ENCODE measurements at places on chromosomes 5 and 9. TPM values are rescaled to one million over a fixed set of nuclear protein-coding genes. Genes with fewer than 3 reads are reported as not detected.

The ADAMTS6 gene
- total RNA-seq, result 9.7 TPM

The C9orf50 gene
- total RNA-seq, result 0.22 TPM

The IL13 gene
- total RNA-seq, result not detected

The GFM2 gene
- total RNA-seq, result 34.2 TPM

The GABRA6 gene
- not detected for total RNA-seq

The HAVCR2 gene
- total RNA-seq, result 37.8 TPM

The HK3 gene
- total RNA-seq, result 369 TPM

The DROSHA gene
- 34.8 TPM for total RNA-seq

The LRRC19 gene
- not detected for total RNA-seq

- peak; percentile 64 for DNase-seq
Measured at GRCh38 chr9:137433916-137434431, 7.2 kb downstream of the ENTPD8 start.

- no peak for DNase-seq
Measured at GRCh38 chr9:134783699-134784039, 96.9 kb upstream of the FCN2 start.

DNA sequence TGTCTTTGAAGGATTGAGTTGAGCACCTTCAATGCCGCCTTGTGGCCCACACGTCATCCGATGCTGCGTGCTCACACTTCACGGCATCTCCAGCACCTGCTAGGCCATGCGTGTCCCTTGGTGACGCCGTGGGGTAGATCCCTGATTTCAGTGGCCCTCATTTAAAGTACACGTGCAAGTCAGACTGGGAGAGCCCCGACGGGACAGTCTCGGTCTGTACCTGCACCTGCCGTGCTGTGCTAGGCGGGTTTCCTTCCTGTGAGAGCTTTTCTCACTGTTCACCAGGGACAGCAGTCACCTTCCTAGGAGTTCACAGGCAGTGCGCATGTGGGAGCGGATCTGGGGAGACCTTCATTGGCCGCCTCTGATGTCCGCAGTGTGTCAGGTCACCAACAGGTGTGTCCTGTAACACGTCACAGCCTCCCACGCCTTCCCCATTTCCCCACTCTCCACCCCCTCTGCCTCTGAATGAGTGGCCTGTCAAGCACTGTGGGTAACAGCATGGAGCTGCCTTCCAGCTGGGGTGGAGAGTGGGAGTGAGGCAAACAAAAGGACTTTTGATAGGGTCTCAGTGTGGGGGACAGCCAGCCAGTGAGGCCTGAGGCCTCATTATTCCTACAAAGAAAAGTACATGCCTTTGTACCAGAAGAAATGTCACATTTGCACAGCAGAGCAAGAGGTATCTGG is 236.4 kb downstream of the FANCC start:
- DNase-seq, result peak; percentile 55

DNA sequence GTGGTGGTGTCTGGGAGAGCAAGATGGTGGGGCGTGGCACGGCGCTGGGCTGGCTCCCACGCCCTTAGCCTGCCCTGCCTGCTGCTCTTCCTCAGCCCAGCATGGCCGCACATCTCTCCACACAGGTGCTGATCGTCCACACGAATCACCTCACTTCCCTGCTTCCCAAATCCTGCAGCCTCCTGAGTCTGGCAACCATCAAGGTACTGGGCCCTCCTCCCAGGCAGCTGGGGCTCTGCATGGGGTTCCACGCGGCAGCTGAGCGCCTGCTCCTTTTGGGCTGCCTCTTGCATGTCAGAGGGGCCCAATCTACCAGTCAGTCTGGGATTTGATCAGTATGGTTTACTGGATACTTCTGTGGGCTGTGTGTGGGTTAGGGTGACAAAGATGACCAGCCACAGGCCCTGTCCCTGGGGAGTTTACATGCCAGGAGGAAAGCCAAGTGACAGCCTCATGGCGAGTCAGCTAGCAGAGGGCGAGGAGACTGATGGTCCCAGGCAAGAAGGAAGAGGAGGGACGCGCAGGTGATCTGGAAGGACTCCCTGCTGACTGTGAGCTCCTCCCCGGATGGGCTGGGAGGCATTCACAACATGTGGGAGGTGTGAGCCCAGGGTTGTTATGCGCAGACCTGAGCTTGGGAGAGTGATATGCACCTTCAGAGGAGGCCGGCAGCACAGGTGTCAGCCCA is 6.0 kb downstream of the LRSAM1 start:
- no peak for DNase-seq

- DNase-seq, result no peak
Measured at GRCh38 chr5:131974622-131974955, 29.1 kb upstream of the MEIKIN start.

GRCh38 chr9:134686896-134687295 is 45.3 kb downstream of the COL5A1 start:
- peak; percentile 46 for DNase-seq

DNA sequence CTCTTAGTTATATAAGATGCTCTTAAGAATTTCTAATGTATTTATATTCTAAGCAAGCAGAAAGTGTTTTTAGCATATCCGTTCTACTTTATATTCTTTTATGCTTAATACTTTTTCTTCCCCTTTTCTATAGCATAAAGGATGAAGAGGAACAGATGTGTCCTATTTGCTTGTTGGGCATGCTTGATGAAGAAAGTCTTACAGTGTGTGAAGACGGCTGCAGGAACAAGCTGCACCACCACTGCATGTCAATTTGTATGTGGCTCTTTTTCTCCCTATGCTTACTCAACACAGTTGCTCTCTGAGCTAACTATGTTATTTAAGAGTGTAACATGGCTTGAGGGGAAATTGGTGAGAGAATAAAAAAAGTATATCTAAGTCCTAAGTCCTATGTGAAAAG is 37.6 kb upstream of the SETD9 start:
- DNase-seq, result no peak

- DNase-seq, result no peak
Measured at GRCh38 chr5:6188344-6188743, 190.0 kb downstream of the MED10 start.

GRCh38 chr5:147188200-147189108 is 46.4 kb upstream of the STK32A start:
- no peak for DNase-seq

DNA sequence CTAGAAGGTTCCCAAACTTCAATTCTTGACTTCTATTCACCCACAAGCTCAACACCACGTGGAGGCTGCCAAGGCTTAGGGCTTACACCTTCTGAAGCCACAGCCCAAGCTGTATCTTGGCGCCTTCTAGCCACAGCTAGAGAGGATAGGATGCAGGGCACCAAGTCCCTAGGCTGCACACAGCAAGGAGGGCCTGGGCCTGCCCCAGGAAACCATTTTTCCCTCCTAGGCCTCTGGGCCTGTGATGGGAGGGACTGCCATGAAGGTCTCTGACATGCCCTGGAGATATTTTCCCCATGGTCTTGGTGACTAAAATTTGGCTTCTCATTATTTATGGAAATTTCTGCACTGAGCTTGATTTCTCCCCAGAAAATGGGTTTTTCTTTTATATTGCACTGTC is 112.5 kb downstream of the CPLANE1 start:
- DNase-seq, result no peak

GRCh38 chr5:87401626-87402025 is 11.1 kb downstream of the CCNH start:
- DNase-seq, result no peak

GRCh38 chr5:79552984-79553383 is 39.0 kb upstream of the HOMER1 start:
- no peak for DNase-seq

DNA sequence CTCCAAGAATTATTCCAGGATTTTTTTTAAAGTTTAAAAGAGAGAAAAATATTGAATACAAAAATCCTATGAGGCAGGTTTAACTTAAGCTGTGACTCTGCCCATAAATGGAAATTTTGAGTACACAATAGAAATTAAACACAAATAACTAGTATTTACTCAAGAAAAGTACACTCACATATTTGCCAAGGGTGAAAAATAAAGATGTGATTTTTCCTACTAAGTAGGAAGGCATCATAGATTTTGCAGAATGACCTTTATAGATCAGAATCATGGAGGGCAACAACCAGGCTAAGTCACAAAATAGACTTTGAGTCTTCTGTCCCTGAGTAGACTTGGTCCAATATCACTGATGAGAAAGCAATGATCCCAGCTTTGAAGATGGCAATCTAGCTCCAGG is 102.7 kb upstream of the SLC12A2 start:
- DNase-seq, result no peak

GRCh38 chr5:88830567-88830966 is 52.4 kb downstream of the MEF2C start:
- DNase-seq, result no peak

DNA sequence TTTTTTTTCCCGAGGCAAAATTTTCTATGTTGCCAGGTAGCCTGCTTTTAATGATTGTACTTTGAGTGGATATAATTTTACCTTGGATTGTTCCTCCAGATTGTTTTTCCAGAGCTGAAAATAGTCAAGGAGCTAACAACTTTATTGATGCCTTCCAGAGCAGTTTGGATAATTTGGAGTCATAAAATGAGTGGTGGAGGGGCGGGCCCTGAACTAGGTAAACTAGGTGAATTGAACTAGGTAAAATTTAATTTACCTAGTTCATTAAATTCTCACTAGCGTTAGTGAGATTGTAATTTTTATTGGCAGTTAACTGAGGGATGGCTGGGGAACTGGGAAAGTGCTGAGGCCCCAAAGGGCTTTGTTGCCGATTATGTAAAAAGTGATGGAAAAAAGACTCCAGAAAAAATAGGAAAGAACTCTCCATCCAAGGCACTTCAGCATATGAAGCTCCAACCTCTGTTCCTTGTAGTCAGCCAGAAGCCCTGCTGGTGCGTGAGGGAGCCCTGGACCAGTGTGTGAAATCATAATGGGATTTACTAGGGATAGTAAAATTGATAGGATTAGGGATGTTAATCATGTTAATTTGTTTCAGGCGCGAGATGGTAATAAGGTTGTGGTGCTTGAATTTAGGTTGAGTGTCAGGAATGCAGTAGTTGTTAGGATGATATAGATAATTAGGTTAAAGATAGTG is 1.7 kb downstream of the DNAJC25 start:
- no peak for DNase-seq

DNA sequence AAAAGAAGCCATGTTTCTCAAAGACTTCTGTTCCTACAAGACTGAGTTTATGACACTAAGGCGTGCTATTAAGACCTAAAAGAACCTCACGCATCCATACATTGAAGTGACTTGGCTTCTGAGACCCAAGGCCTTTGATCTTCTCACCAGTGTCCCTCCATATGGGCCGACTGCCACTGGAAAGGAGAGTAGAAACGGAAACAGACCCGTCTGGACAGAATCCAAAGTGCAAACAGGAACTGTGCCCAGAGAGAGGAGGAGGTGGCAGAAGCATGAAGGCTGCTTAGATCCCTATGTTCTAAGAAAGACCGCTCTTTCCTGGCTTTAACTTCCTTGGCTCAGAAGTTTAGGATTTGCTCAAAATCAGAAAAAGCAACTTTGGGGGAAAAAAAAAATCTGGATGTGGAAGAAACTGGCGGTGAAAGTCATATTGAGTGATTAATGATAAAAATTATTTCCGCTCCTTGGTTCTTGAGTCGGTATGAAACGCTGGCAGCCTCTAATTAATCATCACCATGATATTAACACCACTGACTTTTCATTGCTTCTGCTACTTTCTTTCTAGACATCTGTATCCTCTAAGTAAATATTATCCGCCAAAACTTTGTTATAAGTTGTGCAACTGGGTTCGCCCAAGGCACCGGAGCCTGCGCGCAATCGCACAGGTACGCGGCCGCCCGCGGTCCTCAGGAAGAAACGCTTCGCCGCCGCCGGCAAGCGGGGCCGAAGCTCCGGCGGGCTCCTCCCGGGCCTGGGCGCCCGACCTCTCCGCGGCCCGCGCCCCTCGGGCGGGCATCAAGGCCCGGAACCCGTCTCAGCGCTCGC is 726 bp downstream of the DAP start:
- no peak for DNase-seq

DNA sequence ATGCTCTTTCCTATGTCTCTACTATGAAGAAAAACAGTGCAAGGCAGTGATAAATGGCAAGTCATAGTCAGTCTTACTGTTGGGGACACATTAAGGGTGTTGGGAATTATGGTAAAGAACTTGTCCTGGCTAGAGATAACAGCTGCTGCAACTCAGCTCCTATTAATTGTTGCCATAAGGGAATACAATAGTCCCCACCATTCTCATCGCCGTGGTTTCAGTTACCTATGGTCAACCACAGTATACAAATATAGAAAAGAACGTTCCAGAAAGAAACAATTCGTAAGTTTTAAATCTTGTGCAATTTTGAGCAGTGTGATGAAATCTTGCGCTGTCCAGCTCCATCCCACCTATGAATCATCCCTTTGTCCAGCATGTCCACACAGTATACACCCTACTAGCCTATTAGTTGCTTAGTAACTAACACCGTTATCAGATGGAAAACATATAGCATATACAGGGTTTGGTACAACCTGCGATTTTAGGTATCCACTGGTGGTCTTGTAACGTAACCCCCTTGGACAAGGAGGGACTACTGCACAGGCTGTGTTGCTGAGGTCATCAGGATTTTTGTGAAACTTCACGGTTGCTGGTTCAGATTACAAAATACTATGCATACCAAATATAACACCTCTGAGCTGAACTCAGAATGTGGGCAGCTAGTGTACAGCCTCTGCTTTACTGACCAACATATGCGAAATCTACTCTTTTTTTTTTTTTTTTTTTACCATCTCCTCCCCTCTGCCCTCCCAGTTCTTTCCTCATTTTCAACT is 53.5 kb downstream of the ZFR start:
- DNase-seq, result no peak
